Stimulated activated naive CD4-positive, alpha-beta T cell (primary cell): ENCODE measurements at places on chromosomes 4 and X.

DNA sequence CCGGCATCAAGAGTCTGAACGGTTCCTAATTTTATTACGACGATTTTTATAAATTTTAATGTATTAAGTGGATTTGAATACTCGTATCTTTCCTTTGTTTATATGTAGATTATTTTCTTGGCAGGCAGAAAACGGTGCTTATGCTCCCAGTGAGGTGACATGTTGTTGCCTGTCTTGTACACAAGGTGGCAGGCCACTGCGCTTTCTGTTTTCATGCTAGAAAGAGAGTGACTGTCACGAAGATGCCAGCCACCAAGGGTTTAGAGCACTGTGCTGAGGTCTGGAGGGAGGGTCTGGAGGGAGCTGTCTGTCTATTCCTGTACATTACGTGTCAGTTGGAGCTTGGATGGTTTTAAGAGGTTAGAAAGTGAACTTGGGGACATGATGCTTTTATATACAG, 87.7 kb downstream of the SHROOM2 start:
- no peak for DNase-seq

GRCh38 chrX:121456315-121456714, 408.9 kb downstream of the GLUD2 start:
- no peak for DNase-seq

- DNase-seq: no peak
Observed at GRCh38 chrX:106247162-106247561, 79.1 kb downstream of the PWWP3B start.

DNA sequence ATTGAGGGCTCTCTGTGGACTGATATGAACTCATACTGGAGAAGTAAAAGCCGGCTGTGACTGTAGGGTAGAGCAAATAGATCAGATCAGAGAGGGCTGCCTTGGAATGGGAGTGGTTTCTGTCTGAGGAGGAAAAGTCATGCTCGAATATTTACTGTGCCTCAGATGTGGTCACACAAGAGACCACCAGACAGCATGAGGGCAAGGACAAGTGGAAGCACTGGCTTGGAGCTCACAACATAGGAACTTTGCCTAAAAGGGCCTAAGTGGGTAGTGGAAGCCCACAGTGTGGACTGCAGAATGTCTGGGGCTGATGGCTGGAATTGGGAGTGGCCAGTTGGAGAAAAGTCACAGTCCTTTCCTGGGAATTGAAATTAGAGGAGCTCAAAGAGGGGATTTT, 19.8 kb downstream of the GLRB start:
- DNase-seq: no peak

DNA sequence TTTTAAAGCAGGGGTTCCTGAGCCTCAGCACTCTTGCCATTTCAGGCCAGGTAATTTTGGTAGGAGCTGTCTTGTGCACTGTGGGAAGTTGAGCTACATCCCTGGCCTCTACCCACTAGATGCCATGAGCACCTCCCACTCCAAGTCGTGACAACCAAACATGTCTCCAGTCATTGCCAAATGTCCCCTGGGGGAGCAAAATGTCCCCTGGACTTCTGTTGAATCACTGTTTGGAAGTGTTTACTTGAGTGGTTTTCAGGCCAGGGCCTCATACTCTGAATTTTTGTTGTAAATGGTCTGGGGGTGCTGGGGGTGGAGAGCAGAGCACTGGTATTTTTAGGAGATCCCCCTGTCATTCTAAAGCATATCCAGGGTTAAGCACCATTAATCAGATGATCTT, 3.2 kb downstream of the PDK3 start:
- DNase-seq: no peak

- no peak for DNase-seq
Observed at GRCh38 chr4:38133711-38134480, 173.7 kb downstream of the PTTG2 start.

- no peak for DNase-seq
Observed at GRCh38 chr4:87717276-87718031, 67.4 kb downstream of the DMP1 start.

- DNase-seq: no peak
Observed at GRCh38 chrX:56564164-56564885, 898 bp downstream of the UBQLN2 start.
